ENCODE measurements at places on chromosomes 13 and 19. TPM values are rescaled to one million over a fixed set of nuclear protein-coding genes. Genes with fewer than 3 reads are reported as not detected.

DNA sequence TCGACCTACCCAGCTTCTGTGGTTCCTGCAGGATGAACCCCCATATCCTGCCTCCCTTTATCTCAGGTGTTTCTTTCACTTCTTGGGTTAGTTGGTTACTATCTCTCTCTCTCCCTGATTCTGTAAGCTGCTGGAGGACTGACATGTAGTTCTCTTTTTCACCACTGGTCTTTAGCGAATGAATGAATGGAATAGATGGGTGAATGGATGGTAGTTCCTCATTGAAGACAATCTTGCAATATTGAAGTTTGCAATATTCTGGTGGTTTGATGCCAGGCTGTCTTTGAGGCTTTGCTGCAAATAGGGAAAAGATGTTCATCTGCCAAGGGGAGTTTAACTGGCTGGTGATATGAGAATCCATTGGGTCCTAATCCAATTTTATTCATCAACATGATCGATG is 120.2 kb downstream of the UBL3 start:
- peaks cover 3% of the 10 kb centered on the region for H3K36me3 ChIP-seq
- no peak overlapping the region for H3K4me3 ChIP-seq
- no peak overlapping the region for H3K27ac ChIP-seq
- H3K4me1 ChIP-seq, result no peaks in the 10 kb centered on the region
- no peak for DNase-seq
- H3K27me3 ChIP-seq, result peaks cover 45% of the 10 kb centered on the region

DNA sequence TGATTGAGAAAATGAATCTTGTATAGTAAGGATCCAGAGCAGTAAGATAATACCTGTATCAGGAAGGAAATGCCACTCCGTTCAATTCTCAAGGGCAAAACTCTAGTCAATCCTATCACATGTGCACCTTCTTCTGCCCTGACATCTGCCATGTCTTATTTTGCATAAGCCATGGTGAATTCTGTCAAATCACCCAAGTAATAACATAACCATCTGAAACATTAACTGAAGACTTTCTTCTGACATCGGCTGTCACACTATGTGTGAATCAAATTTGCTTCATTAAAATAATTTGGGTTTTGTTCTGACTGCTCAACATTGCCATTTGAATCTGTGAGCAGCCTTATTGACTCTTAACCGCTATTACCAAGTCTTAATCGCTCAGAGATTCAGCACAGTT is 91.2 kb downstream of the PCDH9 start:
- H3K4me3 ChIP-seq, result no peak overlapping the region
- H3K36me3 ChIP-seq, result no peaks in the 10 kb centered on the region
- peaks cover 2% of the 10 kb centered on the region for H3K27me3 ChIP-seq
- peaks cover 4% of the 10 kb centered on the region for H3K4me1 ChIP-seq
- H3K27ac ChIP-seq, result no peak overlapping the region

IL12RB1 gene
- not detected for total RNA-seq

GRCh38 chr19:2791876-2792275 is 6.6 kb downstream of the THOP1 start:
- peaks cover 14% of the 10 kb centered on the region for H3K36me3 ChIP-seq
- DNase-seq, result no peak
- peaks cover 4% of the 10 kb centered on the region for H3K4me1 ChIP-seq
- H3K27ac ChIP-seq, result peak overlapping the region; percentile 62

PLIN5 gene
- 5.7 TPM for total RNA-seq

GRCh38 chr13:106415442-106415841 is 120.0 kb downstream of the EFNB2 start:
- no peak for DNase-seq
- no peak overlapping the region for H3K27ac ChIP-seq
- no peak overlapping the region for H3K4me3 ChIP-seq
- H3K27me3 ChIP-seq, result peaks cover 9% of the 10 kb centered on the region
- peaks cover 6% of the 10 kb centered on the region for H3K4me1 ChIP-seq
- H3K36me3 ChIP-seq, result no peaks in the 10 kb centered on the region

DNA sequence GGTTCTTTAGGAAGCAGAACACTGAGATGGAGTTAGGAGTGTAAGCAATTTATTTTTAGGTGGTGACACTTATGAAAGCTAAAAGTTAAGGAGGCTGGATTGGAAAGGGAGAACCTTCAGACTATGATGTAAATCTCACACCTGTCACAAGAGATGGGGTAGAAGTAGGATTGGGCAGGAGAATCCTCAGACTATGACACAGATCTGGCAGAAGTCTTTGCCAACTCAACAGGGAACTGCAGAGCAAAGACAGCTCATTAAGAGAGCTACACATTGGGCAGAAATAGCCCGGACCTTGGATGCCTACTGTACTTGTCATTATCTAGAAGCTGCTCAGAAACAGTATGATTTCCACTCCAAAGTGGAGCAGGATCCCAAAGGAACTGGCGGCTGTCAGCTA is 134.4 kb downstream of the DNAJC15 start:
- H3K4me3 ChIP-seq, result no peak overlapping the region
- no peak overlapping the region for H3K27ac ChIP-seq
- H3K4me1 ChIP-seq, result no peaks in the 10 kb centered on the region
- no peak for DNase-seq

DNA sequence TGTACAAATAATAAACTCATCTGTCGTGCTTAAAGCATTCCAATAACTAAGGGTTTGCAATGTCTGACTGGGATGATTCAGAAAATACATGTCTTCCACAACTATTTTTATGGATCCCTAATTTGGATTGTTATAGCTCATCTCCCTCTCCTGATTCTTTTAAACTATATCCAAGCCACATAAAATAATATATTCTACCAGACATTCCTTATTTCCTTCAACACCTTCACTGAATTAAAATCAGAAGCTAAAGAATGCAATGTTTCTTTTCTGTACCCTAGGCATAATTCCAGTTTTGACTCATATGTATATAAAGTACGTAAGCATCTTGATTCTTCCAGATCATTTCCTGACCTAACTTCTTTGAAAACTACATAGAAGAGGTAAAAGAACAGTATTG is 420.4 kb downstream of the EFNB2 start:
- no peak overlapping the region for H3K27ac ChIP-seq
- no peaks in the 10 kb centered on the region for H3K36me3 ChIP-seq
- H3K27me3 ChIP-seq, result peaks cover 11% of the 10 kb centered on the region
- DNase-seq, result no peak
- H3K4me3 ChIP-seq, result no peak overlapping the region
- H3K4me1 ChIP-seq, result peaks cover 10% of the 10 kb centered on the region

DNA sequence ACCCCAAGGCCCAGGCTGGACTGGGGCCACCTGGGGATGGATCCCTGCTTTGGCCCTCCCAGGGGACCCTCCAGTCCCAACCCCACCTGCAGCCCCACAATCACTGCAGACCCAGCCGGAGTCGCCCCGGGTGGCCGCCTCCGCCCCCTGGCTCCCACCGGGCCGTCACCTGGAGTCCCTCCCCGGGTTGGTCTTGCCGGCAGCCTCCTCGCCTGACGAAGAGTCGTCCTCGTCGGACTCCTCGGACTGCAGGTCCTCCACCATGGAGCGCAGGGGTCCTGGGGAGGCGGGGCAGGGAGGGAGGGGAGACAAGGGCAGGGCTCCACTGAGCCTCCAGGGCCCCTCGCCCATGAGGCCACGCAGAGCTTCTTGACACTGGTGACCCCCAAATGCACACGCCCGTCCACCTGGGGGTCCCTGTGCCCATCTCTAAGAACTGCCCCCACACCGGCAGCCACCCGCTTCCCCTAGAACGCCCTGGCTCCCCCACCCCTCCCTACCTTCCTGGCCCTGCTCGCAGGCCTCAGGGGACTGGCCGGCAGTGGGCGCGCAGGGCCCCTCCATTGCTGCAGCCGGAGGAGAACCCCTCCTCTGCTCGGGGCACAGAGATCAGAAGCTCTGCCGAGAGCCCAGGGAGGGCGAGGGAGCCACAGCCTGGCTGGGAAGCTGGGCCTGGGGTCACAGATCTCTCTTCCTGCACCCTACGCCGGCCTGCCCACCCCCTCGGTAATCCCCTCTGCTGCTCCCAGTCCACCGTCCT is 63.4 kb downstream of the MLLT1 start:
- H3K27me3 ChIP-seq, result no peaks in the 10 kb centered on the region
- peaks cover 11% of the 10 kb centered on the region for H3K4me1 ChIP-seq
- DNase-seq, result no peak
- peak overlapping the region; percentile 91 for H3K27ac ChIP-seq

GRCh38 chr19:16141043-16141442 is 2.4 kb upstream of the HSH2D start:
- no peak overlapping the region for H3K27ac ChIP-seq
- no peaks in the 10 kb centered on the region for H3K36me3 ChIP-seq
- H3K4me1 ChIP-seq, result peaks cover 6% of the 10 kb centered on the region
- no peaks in the 10 kb centered on the region for H3K27me3 ChIP-seq
- H3K4me3 ChIP-seq, result no peak overlapping the region
- DNase-seq, result no peak

DNA sequence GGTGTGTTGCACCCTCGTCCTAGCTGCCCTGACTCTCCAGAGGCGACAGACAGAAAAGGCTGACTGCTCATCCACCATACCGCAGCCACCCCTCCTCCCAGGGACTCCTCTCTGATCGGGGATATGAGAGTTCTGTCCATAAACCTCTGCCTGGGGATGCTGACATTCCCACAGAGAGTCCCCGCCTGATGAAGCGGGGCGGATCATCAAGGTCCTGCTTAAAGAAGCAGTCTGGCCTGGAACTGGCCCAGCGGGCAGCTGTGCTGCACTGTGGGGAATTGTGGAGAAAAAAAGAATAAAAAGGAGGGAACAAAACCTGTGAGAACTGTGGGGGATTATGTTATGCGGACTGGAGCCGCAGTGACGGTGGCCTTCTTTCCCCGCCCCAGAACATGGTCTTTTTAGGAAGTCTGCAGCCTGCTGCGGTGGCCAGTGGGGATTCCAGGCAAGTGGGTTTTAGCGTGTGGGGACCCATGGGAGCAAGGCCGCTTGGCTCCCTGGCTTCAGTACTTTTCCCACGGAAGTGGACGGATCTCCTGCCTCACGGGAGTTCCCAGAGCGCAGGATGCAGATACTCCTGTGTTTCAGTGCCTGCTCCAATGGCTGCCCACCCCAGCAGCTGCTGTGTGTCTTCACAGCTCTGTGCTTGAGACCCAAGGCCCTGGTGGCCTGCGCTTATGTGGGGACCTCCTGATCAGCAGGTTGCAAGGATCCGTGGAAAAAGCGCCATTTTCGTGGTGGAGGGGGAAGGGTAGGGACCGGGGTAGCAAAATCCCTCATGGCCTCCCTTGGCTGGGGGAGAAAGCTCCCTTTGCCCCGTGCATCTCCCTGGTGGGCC is 1456.2 kb upstream of the SLC10A2 start:
- no peaks in the 10 kb centered on the region for H3K4me1 ChIP-seq
- no peaks in the 10 kb centered on the region for H3K27me3 ChIP-seq
- no peak overlapping the region for H3K27ac ChIP-seq
- DNase-seq, result no peak
- no peak overlapping the region for H3K4me3 ChIP-seq

- peak overlapping the region; percentile 76 for H3K27ac ChIP-seq
- H3K36me3 ChIP-seq, result no peaks in the 10 kb centered on the region
- no peaks in the 10 kb centered on the region for H3K27me3 ChIP-seq
- H3K4me1 ChIP-seq, result peaks cover 36% of the 10 kb centered on the region
- peak; percentile 50 for DNase-seq
These were observed 9.9 kb downstream of the RANBP3 start for GRCh38 chr19:5967994-5968430.

- DNase-seq, result peak; percentile 12
- peaks cover 2% of the 10 kb centered on the region for H3K36me3 ChIP-seq
- peak within 1 kb of the TSS; percentile 60 for H3K4me3 ChIP-seq
- peaks cover 3% of the 10 kb centered on the region for H3K27me3 ChIP-seq
- H3K4me1 ChIP-seq, result no peaks in the 10 kb centered on the region
These were observed at the start of gene ZNF439 for GRCh38 chr19:11848594-11849469. TSS of gene ZNF439 (plus strand) at chr19:11848726. CDS start at chr19:11848868, 142 bp downstream.

DNA sequence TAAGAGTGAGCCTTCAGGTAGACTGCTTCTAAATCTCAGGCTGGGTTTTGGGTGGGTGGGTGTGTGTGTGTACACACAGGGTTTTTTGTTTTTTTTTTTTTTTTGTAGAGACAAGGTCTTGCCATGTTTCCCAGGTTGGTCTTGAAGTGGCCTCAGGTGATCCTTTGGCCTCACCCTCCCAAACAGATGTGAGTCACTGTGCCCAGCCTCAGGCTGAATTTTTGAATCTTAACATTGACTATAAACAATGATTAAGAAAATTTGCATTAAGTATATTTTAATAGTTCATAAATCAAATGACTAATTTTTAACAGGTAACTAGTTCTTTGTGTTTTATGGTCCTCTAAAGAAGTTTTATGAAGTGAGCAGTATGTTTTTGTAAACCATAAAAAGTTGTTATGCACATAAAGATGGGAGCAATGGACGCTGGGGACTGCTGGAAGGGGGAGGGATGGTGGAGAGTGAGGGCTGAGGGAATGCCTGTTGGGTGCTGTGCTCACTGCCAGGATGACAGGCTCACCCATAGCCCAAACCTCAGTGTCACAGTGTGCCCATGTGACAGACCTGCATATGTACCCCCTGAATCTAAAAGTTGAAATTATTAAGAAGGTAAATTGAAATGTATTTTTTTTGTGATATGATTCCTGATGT is 60.2 kb downstream of the ZNF136 start:
- H3K27me3 ChIP-seq, result no peaks in the 10 kb centered on the region
- H3K4me1 ChIP-seq, result no peaks in the 10 kb centered on the region
- H3K4me3 ChIP-seq, result no peak overlapping the region
- no peak for DNase-seq

GRCh38 chr13:99310382-99311031 is 3.3 kb upstream of the GPR183 start:
- H3K4me3 ChIP-seq, result no peak overlapping the region
- peaks cover 19% of the 10 kb centered on the region for H3K36me3 ChIP-seq
- no peak overlapping the region for H3K27ac ChIP-seq

- no peaks in the 10 kb centered on the region for H3K36me3 ChIP-seq
- H3K4me3 ChIP-seq, result no peak overlapping the region
- DNase-seq, result no peak
- no peak overlapping the region for H3K27ac ChIP-seq
- H3K27me3 ChIP-seq, result peaks cover 46% of the 10 kb centered on the region
- no peaks in the 10 kb centered on the region for H3K4me1 ChIP-seq
These were observed 5.4 kb downstream of the LINGO3 start for GRCh38 chr19:2302319-2303210.

HCN2 gene
- 0.34 TPM for total RNA-seq

ZNF575 gene
- 0.60 TPM for total RNA-seq

NLRP11 gene
- total RNA-seq, result not detected

GRCh38 chr19:30316560-30317106 is 55.6 kb upstream of the ZNF536 start:
- H3K4me1 ChIP-seq, result peaks cover 19% of the 10 kb centered on the region
- no peak overlapping the region for H3K4me3 ChIP-seq

DNA sequence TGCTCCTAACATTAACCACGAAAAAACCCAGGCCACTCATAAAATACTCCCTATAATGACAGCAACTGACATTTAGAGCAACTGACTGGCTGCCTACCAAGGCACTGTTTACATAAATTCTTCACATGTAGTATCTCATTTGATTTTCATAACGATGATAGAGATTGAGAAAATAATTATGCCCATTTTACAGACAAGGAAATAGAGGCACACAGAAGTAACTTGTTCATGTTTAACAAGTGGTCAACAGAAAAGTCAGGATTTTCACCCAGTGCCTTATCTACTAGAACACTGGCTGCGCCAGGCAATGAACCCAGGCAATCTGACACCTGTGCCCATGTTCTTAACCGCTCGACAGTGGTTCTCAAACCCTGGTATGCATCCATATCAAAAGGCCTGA is 6.3 kb downstream of the ZNF45 start:
- no peak overlapping the region for H3K27ac ChIP-seq
- peaks cover 43% of the 10 kb centered on the region for H3K36me3 ChIP-seq
- DNase-seq, result no peak
- H3K4me3 ChIP-seq, result no peak overlapping the region
- H3K4me1 ChIP-seq, result peaks cover 5% of the 10 kb centered on the region

CTXN1 gene
- total RNA-seq, result 114 TPM

GRCh38 chr13:101829484-101829883 is 377.0 kb downstream of the ITGBL1 start:
- H3K27ac ChIP-seq, result no peak overlapping the region
- peaks cover 1% of the 10 kb centered on the region for H3K4me1 ChIP-seq
- no peak for DNase-seq
- H3K36me3 ChIP-seq, result no peaks in the 10 kb centered on the region
- H3K4me3 ChIP-seq, result no peak overlapping the region

All from progenitor cell of endocrine pancreas (in vitro differentiated cells).